Stimulated activated CD4-positive, alpha-beta T cell treated with anti-CD3 and anti-CD28 coated beads, Interleukin-2, amount 100 ng/mL, for 4 hours (primary cell): ENCODE measurements at places on chromosomes 1 and 21.
A peak's percentile ranks its signal among the peaks of the same experiment; 100 is the strongest.

GRCh38 chr1:214438075-214438474, 113.3 kb downstream of the PTPN14 start:
- no peak for DNase-seq

DNA sequence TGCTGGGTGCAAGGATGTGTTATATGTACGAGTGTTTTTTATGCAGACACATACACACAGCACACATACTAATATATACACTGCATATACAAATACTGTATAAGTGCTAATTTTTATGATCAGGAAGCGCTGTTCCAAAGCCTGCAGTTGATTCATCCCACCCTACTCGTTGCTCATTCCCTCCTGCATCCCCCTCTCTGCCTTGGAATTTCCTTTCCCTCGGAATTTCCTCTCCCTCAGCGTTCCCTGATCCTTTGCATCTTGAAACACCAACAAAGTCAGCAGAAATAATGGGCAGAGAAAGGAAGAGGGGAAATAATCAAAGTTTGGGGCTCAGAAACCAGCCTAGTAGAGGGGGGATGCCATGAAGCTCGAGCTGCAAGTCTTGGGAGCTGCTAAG, 98.9 kb downstream of the CSMD2 start:
- DNase-seq, result no peak

DNA sequence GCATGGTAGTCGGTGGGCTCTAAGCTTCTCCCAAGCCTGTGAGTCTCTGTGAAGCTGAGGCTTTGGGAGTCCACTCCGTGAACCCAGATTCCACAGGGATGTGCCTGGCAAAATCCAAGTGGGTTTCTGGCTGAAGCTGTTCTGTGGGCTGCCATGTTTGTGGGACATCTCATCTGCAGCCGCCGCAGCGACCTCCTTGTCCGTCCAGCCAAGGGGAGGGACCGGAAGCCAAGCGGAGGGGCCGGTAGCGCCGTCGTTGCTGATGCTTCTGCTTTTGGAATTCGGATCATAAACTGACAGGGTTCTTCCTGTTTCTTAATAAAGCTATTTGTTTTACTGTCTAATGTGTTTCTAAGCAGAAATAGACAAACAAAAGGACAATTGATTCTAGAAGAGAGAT, 13.3 kb downstream of the KIF26B start:
- no peak for DNase-seq

DNA sequence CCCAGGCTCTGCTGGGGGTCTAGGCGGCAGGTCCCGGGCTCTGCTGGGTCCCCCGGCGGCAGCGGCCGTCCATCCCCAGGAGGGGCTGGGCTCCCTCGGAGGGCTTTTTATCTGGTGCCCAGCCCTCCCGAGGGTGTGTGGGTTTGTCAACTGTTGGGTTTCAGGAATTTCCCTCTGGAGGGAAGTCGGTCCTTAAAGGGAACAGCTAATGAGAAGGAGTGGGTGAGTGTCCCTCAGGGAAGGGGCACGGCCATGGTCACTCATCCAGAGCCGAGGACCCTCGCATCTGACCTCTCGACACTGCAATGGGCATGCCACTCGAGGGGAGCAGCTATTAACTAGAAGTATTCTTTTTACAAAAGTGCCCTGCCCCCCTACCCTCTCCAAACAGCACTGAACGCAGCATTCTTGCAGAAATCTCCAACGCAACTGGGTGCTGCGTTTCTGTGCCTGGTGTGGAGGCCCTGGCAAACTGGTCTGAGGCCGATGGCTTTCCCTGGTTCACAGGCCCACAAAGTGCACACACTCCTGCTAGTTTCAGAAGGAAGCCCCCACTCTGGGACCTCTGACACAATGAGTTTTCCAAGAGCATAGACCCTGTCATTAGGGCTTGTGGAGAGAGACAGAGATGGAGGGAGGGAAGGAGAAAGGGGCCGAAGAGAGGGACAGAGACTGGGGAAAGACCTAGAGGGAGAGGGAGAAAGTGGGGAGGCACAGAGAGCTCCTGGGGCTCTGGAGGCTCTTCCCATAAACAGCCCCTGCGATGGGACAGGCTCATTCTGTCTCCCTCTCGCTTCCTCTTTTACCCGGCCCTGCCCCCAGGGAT, 1.0 kb upstream of the TSPEAR start:
- DNase-seq, result no peak

DNA sequence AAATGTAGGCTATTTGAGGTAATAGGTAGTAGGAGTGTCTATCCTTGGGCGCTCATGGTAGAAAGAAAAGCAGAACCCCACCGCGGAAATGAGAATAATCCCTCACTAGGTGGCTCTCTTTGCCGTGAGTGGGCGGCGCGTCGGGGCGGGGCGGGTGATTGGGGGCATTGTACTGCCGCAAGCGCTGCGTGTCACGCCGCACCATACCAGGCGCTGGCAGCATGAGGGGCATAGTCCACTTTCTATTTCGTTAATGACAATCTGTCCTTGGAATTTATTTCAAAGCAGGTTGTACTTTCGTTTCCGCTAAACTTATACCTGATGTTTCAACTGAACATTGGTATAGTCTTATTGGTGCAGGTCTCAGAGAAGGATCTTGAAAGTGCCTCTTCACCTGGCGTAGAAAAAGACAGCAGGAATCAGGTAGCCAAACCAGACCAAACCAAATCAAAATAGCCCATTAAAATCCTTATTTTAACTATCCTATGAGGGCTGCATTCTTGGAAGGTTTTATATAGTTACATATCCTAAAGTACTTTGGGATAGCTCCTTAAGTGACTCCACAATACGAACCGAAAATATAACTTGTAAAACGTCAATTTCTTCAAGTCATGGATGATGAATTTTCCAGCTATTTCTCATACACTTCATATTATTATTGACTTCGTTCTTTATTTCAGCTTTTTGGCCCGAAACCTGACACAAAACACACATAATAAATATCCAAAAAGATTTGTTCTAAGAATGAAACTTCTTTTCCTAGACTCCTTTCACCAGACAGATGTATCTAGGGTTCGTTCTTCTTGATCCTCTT, 1.9 kb upstream of the SMG7 start:
- DNase-seq, result peak; percentile 93
